ENCODE measurements at places on chromosomes 3 and 15.

DNA sequence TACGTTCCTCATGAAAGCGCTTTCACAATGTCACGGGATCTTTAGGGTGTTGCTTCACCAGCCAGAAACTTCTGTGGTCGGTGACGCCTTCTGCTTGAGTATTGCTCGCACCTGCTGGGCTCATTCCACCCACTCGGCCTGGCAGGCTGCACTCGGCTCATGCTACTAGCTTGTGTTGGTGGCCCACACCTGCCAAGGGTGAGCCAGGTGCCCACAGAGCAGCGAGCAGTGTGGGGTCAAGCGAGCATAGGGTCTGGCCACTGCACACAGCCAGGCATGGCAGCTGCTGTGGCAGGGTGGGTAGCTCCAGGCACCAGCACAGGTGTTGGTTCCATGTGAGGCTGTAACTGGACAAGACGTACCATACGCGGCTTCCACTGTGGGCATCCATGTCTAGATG, 202.9 kb upstream of the CADM2 start:
- no peak for DNase-seq

GRCh38 chr15:65655457-65655856, 33.7 kb downstream of the SLC24A1 start:
- no peak for DNase-seq

- peak; percentile 64 for DNase-seq
These were observed 1.3 kb upstream of the PIGZ start for GRCh38 chr3:196969660-196970546.

- no peak for DNase-seq
These were observed 3.4 kb upstream of the SELENOT start for GRCh38 chr3:150599611-150600297.

DNA sequence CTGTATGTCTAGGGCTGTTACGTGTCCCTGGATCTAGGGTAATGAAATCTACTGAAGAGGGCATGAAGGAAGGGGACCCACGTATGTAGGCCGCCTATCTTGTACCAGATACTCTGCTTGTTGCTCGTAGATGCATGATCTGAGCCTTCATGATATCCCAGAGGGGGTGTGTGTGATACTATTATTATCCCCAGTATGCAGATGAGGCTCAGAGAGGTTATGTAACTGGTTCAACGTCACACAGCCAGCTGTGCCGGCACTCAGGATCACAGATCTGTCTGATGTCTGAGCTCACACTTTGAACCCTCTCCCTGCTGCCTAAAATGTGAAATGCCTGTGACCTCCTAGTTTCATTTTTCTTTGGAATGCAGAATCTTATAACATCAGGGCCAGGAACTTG, 36.2 kb upstream of the SEC13 start:
- no peak for DNase-seq

- no peak for DNase-seq
These were observed 101.2 kb downstream of the SMAD6 start for GRCh38 chr15:66803182-66803729.

- no peak for DNase-seq
These were observed 98.9 kb upstream of the CHL1 start for GRCh38 chr3:97417-98258.
